ENCODE measurements at places on chromosomes 12 and 14.

GRCh38 chr14:33777681-33778080 is 173.2 kb downstream of the EGLN3 start:
- no peak for DNase-seq

DNA sequence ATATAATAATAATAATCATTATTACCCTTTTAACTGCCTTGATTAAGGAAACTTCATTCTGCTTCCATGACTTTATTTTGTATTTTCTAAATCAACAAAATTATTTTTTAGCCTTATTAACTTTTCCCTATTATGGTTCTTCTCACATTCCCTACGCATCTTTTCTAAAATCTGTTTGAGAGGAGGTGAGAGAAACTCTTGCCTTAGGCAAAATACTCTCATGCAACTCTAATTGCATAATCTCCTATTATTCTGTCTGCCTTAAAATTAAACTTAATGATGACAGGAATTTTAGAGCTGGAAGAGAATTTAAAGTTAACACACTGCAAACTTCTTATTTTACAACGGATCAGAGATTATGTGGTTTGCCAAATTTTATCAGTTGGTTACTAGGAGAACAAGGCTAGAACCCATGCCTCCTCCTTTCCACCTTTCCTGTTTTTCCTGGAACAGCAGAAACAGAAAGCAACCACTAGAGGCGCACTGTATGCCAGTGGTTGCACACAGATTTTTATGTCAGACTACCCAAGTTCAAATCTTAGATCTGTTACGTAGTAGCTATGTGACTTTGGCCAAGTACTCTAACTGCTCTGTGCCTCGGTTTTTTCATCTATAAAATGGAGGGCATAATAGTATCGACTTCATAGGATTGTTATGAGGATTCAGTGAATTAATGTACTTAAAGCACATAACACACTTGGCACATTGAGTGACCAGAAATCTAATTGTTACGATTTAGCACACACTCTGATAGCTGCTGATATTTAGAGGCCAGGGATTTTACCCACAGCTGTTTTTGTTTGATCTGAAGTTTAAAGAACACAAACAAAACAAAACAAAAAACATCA is 4.3 kb upstream of the BRMS1L start:
- no peak for DNase-seq

GRCh38 chr14:102316743-102317563 is 2.6 kb upstream of the ZNF839 start:
- peak; percentile 97 for DNase-seq

- no peak for DNase-seq
Measured at GRCh38 chr12:80406253-80406652, 37.8 kb upstream of the PTPRQ start.

- no peak for DNase-seq
Measured at GRCh38 chr12:56129942-56130495, 2.0 kb downstream of the ESYT1 start.

DNA sequence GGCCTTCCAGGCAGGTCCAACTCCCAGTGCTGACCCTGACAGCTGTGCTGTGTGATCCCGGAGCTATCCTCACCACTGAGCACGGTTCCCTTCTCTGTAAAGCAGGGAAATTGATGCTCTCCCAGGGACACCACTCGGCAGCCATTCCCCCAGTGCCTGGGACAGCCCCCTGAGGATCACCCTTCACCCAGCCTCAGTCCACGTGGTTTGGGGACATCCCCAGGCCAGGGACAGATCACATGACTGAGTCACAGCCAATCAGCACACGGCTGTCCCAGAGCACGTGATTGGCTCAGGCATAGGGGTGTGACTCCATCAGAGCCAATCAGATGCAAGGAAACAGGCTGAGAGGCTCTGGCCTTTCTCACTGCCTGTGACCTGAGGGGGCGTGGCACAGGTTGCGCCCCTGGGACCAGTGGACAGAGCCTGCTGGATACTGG is 68.8 kb upstream of the SFSWAP start:
- DNase-seq = no peak

GRCh38 chr14:28542040-28542439 is 224.5 kb upstream of the FOXG1 start:
- DNase-seq = no peak

DNA sequence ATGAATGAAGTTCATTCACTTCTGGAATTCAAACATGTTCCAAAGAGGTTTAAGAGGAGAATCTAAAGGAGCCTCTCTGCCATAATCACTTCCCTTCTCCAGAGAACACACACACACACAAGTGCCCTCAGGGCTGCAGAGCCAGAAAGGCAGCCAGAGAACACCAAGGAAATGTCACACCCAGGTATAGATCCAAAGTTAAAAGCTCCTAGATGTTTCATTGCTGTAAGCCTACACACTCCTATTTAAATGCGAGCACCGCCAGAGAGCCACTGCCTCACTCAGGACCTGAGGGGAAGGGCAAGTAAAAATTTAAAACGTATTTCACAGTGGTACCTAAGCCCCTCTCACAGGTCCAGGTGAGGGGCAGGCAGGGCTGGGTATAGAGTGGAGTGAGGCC is 82.4 kb downstream of the TTC9 start:
- no peak for DNase-seq

GRCh38 chr12:6211421-6211869 is 11.2 kb downstream of the CD9 start:
- DNase-seq = no peak

- no peak for DNase-seq
Measured at GRCh38 chr12:66189486-66189843, 451 bp downstream of the IRAK3 start.

GRCh38 chr12:41943671-41944070 is 201.0 kb downstream of the GXYLT1 start:
- no peak for DNase-seq

- DNase-seq = no peak
Measured at GRCh38 chr14:103273745-103274615, 60.1 kb upstream of the EIF5 start.

All from stimulated activated CD8-positive, alpha-beta memory T cell treated with anti-CD3 and anti-CD28 coated beads, Interleukin-4, amount 100 ng/mL, for 1 hour (primary cell).